ENCODE measurements at places on chromosomes 6 and 20. TPM values are rescaled to one million over a fixed set of nuclear protein-coding genes. Genes with fewer than 3 reads are reported as not detected.

The CEBPB gene
- 31.0 TPM for polyA plus RNA-seq

The BMP7 gene
- polyA plus RNA-seq = 1.2 TPM

The CASS4 gene
- 0.37 TPM for polyA plus RNA-seq

The GRM1 gene
- 0.08 TPM for polyA plus RNA-seq

The ENPP1 gene
- polyA plus RNA-seq = 4.5 TPM

The PPP1R16B gene
- 6.4 TPM for polyA plus RNA-seq

The NKAIN4 gene
- 0.31 TPM for polyA plus RNA-seq

The ZNF322 gene
- 22.5 TPM for polyA plus RNA-seq

Data from adrenal gland (tissue), 19 donors.